Adrenal gland (tissue), 19 donors: ENCODE measurements at places on chromosomes 11 and 22.

DNA sequence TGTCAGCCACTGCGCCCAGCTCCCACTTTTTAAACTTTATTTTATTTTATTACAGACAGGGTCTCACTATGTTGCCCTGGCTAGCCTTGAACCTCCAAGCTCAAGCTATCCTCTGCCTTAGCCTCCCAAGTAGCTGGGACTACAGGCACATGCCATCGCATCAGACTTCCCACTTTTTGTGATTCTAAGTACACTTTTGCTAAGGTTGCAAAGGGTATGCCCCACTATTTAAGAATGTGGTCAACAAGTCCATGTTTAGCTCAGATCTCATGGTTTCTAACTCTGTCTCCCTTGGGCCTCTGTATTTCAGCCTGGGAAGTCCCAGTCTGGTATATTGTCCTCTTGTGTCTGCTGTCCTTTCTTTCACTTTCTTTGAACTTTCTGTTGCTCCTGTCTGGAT, 35.3 kb downstream of the EXPH5 start:
- no peak for DNase-seq

DNA sequence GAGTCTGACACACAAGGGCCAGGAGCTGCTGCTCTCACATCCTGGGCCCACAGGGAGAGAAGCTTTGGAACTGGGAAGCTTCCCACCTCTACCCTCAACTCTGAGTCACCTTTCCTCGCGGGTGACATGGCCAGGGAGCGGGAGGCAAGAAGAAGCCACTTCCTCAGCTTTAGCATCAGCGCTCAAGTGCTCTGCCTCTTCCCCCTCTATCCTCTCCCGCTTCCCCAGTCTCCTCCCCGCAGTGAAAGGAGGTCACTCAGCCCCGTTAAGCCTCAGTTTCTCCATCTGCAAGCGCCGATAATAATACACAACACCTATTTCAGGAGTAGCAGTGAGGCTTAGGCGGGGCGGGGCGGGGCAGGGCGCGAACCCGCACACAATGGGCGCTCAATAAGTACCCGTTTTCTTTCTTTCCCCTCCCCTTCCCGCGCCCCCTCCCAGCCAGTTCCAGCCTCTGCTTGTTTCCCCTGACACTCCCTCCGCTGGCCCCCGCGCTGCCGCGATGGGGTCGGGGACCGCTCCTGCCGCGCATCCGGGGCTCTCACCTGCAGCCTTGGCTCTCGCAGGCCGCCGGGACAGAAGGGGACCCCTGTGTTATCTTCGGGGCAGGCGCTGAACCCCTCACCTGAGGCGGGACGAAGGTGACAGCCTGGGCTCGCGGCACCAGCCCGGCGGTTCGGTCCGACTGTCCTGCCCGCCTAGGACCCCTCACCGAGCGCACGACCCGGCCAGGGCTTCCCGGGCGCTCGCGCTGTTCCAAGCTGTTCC, 892 bp downstream of the GDPD5 start:
- no peak for DNase-seq

GRCh38 chr11:19080579-19080993, 20.1 kb upstream of the MRGPRX2 start:
- peak; percentile 88 for DNase-seq

DNA sequence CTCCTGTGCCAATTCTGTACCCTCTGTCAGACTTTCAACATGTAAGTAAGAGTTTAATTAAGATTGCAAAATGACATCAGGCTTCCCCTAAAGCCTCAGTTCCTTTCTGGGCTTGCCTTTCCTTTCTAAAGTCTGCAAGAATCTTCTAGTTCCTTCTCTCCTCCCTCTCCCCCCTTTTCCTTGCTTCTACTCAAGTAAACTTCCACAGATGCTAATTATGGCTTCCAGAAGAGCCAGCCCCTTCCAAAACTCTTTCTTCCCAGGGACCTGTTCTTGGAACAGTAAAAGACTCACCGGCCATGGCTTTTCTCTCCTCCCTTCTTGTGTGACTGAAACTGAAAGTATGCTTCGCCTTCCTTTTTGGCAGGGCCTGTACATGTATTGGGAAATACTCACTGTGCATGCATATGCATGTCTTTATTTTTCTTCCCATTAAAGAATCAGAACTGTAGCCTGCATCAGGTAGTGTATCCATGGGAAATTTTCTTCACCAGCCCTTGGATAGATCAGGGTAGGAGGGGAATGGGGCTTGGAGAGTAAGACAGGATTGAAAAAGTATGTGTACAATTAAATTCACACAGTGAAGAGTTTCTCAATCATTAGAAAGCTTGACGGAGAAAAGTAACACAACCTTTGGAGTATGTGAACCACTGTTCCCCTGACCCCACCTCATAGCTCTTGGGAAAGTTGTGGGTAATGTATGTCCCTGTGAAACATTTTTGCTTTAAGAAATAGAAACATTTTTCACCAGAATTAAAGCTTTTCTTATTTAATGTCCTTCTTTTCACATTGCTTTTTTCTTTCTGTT, at the start of gene CASP1:
Gene CASP1, minus strand, starts transcription at position 332 of the 808 bp plus-strand sequence. Its CDS starts 31 bp downstream, at position 301.
- DNase-seq, result peak; percentile 38

GRCh38 chr11:32895471-32895870, 2.9 kb downstream of the QSER1 start:
- no peak for DNase-seq

GRCh38 chr11:109338131-109338530, 83.9 kb upstream of the C11orf87 start:
- DNase-seq, result no peak

- no peak for DNase-seq
These were observed 43.4 kb upstream of the MICAL2 start for GRCh38 chr11:12066799-12067508.
